ENCODE measurements at places on chromosomes 5 and 9.

- no peak for DNase-seq
Observed at GRCh38 chr5:87137283-87137682, 130.4 kb upstream of the RASA1 start.

- DNase-seq, result no peak
Observed at GRCh38 chr5:165497707-165498106, 1992.3 kb downstream of the MAT2B start.

DNA sequence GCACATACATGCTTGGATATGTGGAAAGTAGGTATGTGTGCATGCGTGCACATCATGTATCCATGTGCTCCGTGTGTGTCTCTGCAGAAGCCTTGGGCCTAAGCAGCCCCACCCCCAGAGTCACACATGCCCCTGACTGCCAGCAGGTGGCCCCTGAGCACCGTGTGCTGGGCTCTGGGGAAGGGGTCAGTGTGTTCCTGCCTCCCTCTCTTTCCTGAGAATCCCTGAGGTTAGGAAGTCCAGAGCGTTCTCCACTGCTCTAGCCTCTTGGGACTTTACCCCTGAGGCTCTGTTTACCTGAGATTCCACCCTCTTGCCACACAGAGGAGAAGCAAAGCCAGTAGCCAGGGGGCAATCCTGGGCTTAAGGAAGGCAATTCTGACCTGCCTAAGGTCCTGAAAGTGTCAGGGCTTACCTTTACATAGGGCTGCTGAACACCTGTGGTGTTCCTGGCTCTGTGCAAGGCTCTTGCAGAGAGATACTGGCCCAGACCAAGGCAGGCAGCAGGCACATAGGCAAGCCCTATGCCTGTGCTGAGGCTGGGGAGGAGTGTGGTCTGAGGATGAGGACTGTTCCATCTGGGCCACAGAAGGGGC lies 207.3 kb downstream of the TMEM38B start:
- DNase-seq, result no peak

GRCh38 chr9:92611621-92612285 lies 58.2 kb downstream of the IPPK start:
- no peak for DNase-seq
